ENCODE measurements at places on chromosomes 11 and 22. TPM values are rescaled to one million over a fixed set of nuclear protein-coding genes. Genes with fewer than 3 reads are reported as not detected.

The RNF121 gene
- 26.9 TPM for total RNA-seq

The FJX1 gene
- total RNA-seq = 1.1 TPM

The FZD4 gene
- 54.2 TPM for total RNA-seq

The HBG1 gene
- total RNA-seq = not detected

The MIOX gene
- total RNA-seq = not detected

The MRGPRX4 gene
- not detected for total RNA-seq

The HORMAD2 gene
- total RNA-seq = not detected

The OR51I1 gene
- total RNA-seq = not detected

The SLC43A1 gene
- total RNA-seq = 5.8 TPM

The KLHDC7B gene
- total RNA-seq = not detected

DNA sequence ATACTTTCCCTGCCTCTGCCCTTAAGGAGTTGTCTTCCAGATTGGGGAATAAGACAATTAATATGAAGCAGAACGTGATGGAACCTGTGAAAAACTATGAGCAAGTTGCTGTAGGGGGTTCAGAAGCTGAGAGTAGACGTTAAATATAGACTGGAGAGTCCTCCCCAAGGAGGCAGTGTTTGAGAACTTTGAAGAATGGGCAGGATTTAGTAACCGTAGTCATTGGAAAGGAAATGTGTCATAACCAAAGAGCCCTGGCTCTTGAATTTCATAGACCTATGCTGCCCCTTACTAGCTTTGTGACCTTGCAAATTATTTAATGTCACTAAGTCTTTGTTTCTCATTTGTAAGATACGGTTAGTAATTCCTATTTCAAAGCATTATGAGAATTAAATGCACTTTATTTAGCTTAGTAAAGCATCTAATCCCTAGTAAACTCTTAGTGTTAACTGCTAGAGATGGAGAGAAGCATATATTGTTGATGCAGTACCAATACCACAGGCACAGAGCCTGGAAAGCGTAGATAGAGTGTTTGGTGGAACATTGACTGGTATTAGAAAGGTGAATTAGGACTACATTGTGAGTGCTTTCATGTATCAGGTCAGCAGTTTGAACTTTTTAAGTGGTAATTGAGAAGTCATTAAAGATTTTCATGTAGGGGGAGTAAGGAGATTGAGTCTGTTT, 54.1 kb downstream of the MCAM start:
- no peak for DNase-seq

GRCh38 chr11:130118636-130119387, 40.8 kb upstream of the ST14 start:
- DNase-seq = no peak

DNA sequence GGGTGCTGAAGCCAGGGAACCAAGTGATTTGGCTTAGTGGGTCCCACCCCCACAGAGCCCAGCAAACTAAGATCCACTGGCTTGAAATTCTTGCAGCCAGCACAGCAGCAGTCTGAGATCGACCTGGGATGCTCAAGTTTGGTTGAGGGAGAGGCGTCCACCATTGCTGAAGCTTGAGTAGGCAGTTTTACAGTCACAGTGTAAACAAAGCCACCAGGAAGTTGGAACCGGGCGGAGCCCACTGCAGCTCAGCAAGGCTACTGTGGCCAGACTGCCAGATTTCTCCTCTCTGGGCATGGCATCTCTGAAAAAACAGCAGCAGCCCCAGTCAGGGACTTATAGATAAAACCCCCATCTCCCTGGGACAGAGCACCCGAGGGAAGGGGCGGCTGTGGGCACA, 424.1 kb upstream of the TENM4 start:
- no peak for DNase-seq

GRCh38 chr11:19332476-19332875, 91.7 kb upstream of the E2F8 start:
- DNase-seq = no peak

- DNase-seq = no peak
Measured at GRCh38 chr22:18081416-18081815, 3.6 kb downstream of the PEX26 start.

- DNase-seq = no peak
Measured at GRCh38 chr11:27470166-27470565, 2.4 kb downstream of the LGR4 start.

DNA sequence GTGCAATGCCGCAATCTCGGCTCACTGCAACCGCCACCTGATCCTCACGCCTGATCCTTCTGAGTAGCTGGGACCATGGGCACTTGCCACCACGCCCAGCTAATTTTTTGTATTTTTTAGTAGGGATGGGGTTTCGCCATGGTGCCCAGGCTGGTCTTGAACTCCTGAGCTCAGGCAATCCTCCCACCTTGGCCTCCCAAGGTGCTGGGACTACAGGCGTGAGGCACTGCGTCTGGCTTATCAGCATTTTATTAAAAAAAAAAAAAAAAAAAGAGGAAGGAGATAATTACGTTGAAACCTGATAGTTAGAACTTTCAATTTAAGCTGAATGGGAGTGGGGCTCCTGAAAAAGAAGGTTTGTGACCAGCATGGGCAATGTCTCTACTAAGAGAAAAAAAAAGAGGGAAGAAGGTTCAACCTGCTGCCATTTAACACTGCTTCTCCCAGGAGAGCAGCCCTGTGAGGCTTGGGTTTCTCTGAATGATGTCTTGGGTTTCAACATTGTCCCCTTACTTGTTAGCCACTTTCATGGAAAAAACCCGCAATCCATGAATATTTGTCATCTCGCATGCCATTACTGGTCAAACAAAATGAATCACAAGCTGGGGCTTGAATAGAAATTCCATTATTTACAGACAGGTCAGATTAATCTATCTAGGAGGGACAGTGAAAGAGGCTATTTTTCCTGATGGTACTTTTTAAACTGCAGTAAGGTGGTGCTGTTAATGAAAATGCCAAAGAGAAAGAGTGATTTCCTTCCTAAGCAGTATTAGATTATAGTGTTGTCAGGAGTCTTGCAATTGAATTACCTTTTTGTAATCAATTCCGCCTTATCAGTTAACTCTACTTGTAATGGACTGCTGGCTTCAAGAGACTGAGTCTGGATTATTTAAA, 72.5 kb downstream of the PACS1 start:
- no peak for DNase-seq

- peak; percentile 61 for DNase-seq
Measured at GRCh38 chr11:63985812-63986155, 454 bp upstream of the OTUB1 start.

GRCh38 chr22:23238707-23239106, 58.4 kb downstream of the BCR start:
- DNase-seq = no peak

DNA sequence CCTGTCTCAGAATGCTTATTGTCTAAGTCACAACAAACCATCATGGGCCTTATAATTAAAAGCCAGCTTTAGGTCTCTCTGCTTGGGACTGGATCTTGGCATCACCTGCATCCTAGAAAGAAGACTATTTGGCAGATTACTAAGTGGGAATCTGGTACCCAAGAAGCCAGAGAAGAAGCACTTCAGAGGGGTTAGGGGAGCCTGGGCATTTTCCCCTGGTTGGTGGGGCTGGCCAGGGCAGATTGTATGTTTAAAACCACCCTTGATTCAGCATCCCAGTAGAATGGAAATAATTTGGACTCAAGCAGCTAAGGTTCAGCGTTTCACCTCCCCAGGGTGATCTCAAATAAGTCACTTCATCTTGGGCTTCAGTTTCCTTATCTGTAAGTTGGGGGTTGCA, 193.7 kb downstream of the MIAT start:
- DNase-seq = no peak

DNA sequence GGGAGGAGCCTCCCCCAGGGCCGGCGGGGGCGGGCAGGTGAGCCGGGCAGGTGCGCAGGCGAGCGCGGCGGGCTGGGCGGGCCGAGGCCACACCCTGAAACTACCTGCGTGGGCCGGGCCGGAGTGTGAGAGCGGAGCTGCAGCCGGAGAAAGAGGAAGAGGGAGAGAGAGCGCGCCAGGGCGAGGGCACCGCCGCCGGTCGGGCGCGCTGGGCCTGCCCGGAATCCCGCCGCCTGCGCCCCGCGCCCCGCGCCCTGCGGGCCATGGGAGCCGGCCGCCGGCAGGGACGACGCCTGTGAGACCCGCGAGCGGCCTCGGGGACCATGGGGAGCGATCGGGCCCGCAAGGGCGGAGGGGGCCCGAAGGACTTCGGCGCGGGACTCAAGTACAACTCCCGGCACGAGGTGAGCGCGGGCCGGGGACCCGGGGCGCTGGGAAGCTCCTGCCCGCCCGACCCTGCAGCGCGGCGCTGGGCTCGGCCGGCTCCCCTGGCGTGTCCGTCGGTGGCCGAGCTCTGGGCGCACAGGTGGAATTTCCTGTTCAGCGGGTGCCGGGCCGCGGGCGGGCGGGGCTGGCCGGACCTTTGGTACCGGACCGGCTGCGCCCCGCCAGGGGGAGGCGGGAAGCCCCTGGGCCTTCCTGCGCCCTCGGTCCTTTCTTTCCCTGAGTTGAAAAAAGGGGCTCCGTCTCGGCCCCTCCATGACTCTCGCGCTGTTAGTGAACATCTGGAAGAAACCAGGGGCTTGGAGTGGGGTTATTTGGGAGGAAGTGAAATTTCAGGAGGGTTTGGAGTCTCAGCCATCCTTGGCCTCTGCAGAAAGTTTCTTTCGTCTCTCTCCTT, at the start of gene ST14:
Gene ST14, plus strand, starts transcription at position 126 of the 841 bp plus-strand sequence. Its CDS starts 198 bp downstream, at position 324.
- DNase-seq = no peak

GRCh38 chr11:859394-860131, 16.9 kb downstream of the TSPAN4 start:
- peak; percentile 88 for DNase-seq

- DNase-seq = peak; percentile 41
Measured at GRCh38 chr11:8080674-8081590, at the start of gene TUB. TSS of gene TUB (plus strand) at chr11:8081211. CDS start at chr11:8081511, 300 bp downstream.

DNA sequence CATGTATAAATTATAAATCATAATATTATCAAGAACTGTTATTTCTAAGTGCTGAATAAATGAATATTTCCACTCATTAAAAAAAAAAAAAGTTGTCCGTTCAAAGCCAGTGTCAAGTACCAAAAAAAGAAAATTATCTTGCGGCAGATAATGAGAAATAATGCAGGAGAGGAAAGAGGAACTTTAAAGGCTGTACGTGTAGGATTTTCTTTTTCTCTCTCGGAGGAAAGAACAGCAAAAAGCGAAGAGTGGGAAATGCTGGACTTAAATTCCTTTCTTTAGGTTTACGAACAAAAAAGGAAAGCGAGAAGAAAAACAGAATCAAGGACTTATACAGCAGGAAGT, 999 bp upstream of the CCDC83 start:
- no peak for DNase-seq

- DNase-seq = no peak
Measured at GRCh38 chr11:132621976-132622580, 910.2 kb downstream of the OPCML start.

All from left cardiac atrium (tissue), 4 donors.